Stimulated activated CD4-positive, alpha-beta T cell treated with anti-CD3 and anti-CD28 coated beads, Interleukin-1b, Interleukin-23, amount 100 ng/mL, for 4 hours (primary cell): ENCODE measurements at places on chromosomes 6 and 20.

DNA sequence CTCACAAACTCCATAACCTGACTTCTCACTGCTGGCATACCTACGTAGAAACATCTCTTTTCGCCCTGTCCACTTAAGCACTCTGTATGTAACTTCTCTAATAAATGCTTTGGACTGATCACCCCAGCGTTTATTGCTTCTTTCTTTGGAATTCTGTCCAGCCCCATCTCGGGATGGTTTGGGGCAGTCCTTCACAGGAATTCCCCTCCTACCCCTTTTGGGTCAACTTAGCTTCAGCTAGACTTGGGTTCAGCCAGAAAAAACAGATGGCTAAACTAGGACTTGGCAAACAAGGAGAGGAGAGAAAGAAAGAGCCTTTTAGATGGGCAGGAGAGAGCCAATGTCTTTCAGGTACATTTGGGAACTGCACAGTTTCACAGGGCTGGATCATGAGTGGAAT is 3.9 kb upstream of the LTV1 start:
- no peak for DNase-seq

GRCh38 chr6:109321752-109322151 is 60.5 kb downstream of the CD164 start:
- no peak for DNase-seq

DNA sequence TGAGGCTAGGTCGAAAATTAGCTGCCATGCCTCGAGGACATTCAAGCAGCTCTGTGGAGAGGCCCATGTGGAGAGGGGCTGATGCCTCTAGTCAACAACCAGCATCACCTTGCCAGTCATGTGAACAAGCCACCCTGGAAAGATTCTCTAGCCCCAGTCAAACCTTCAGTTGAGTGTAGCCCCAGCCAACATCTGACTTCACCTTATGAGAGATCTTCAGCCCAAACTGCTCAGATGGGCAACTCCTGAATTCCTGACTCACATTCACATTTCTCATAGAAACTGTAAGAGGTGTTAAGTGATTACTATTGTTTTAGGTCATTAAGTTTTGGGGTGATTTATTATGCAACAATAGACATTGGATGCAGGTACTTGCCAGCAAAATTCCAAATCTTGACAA is 44.9 kb downstream of the GJA10 start:
- no peak for DNase-seq

- DNase-seq = no peak
Observed at GRCh38 chr20:44776980-44777379, 31.3 kb downstream of the KCNK15 start.

GRCh38 chr6:142728364-142728763 is 216.6 kb downstream of the HIVEP2 start:
- no peak for DNase-seq

GRCh38 chr20:41183391-41183790 is 46.0 kb downstream of the PLCG1 start:
- no peak for DNase-seq

DNA sequence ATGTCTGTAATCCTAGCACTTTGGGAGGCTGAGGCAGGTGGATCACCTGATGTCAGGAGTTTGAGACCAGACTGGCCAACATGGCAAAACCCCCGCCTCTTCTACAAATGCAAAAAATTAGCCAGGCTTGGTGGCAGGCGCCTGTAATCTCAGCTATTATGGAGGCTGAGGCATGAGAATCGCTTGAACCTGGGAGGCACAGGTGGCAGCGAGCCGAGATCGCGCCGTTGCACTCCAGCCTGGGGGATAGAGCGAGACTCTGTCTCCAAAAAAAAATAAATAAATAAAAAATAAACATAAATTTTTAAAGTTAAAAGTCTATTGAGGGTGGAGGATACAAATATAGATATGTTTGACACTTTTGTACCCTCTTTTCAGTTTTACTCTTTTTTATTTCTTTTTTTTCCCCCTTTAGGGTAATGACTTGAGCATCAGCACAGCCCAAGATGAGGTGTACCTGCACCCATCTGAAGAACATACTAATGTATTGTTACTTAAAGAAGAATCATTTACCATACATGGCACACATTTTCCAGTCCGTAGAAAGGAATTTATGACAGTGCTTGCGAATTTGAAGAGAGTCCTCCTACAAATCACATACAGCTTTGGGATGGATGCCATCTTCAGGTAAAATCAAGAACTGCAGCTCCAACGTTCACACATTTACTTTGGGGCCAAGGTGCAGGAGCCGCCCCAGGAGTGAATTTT is 368.9 kb downstream of the LAMA2 start:
- no peak for DNase-seq

- no peak for DNase-seq
Observed at GRCh38 chr6:1596088-1596852, 13.4 kb upstream of the FOXC1 start.

GRCh38 chr6:143743301-143744166 is 65.8 kb downstream of the PHACTR2 start:
- DNase-seq = no peak

GRCh38 chr20:60048634-60049521 is 90.7 kb downstream of the CDH26 start:
- no peak for DNase-seq

- DNase-seq = no peak
Observed at GRCh38 chr6:141413196-141413595, 719.5 kb upstream of the GJE1 start.

DNA sequence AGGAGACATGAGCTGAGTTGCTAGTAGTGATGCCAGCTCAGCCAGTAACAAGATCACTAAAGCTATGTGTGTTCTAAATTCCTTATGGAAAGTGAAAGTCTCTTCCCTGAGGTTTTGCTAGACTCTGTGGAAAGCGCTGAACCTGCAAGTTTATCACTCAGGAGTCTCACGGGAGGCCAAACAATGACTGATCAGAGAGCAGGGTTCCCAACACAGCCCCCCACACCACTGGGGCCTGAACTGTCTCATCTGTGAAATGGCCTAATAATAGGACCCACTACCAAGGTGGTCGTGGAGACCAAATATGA is 19.9 kb downstream of the ACSS1 start:
- no peak for DNase-seq

GRCh38 chr20:63655249-63655648 is 2.0 kb upstream of the STMN3 start:
- DNase-seq = no peak

DNA sequence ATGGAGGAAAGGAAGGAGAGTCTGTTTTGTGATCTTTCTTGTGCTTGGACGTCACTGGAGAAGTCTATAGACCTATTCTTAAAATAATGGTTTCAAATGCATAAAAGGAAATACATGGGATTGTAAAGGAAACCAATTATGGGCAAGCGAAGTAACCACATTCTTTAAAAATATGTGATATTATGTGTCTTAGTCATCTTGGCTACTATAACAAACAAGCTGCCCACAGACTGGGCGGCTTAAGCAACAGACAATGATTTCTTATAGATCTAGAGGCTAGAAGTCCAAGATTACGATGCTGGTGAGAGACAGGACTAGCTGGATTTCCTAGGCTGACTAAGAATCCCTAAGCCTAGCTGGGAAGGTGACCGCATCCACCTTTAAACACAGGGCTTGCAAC is 49.4 kb upstream of the CD83 start:
- no peak for DNase-seq

- DNase-seq = no peak
Observed at GRCh38 chr20:8971669-8972316, 97.1 kb upstream of the PLCB4 start.

GRCh38 chr20:5686384-5687105 is 63.7 kb upstream of the SHLD1 start:
- DNase-seq = no peak

DNA sequence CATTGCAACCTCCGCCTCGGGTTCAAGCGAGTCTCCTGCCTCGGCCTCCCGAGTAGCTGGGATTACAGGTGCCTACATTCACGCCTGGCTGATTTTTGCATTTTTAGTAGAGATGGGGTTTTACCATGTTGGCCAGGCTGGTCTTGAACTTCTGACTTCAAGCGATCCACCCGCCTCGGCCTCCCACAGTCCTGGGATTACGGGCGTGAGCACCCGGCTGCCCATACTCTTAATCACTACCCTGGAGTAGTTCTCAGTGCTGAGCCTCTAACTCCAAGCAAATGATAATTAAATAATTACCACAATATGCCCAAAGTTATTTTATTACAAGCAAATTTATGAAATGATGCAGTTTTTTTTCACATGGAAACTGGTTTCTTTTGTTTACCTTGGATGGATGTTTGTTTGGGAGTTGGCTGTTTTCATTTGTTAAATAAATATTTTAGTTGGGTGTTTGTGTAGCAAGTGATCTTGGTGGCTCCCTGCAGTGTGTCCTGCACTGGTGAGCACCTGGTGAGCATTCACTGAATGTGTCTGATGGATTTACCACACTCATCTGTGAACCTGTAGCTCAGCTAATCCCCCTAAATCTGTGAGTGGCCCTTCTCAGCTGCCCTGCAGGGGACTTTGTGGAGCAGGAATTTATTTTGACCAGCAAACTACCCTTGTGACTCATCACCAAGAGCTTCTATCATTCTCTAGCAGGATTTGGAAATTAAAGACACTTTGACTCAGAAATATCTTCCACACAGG is 36.9 kb downstream of the UTRN start:
- no peak for DNase-seq

- DNase-seq = no peak
Observed at GRCh38 chr6:43719511-43719910, 31.9 kb upstream of the MRPS18A start.
